COR-L47 (cell line): ENCODE measurements at places on chromosomes 6 and 20.
A peak's percentile ranks its signal among the peaks of the same experiment; 100 is the strongest.

GRCh38 chr20:3889489-3890397 is 556 bp downstream of the PANK2 start:
- peak; percentile 44 for DNase-seq

GRCh38 chr6:153625089-153625488 is 414.0 kb upstream of the OPRM1 start:
- DNase-seq, result no peak

- no peak for DNase-seq
Observed at GRCh38 chr20:31665753-31666152, 28.0 kb downstream of the COX4I2 start.

- DNase-seq, result no peak
Observed at GRCh38 chr6:21665392-21666200, 72.0 kb downstream of the SOX4 start.

GRCh38 chr6:31058128-31058894 is 48.0 kb downstream of the MUC22 start:
- DNase-seq, result peak; percentile 49

DNA sequence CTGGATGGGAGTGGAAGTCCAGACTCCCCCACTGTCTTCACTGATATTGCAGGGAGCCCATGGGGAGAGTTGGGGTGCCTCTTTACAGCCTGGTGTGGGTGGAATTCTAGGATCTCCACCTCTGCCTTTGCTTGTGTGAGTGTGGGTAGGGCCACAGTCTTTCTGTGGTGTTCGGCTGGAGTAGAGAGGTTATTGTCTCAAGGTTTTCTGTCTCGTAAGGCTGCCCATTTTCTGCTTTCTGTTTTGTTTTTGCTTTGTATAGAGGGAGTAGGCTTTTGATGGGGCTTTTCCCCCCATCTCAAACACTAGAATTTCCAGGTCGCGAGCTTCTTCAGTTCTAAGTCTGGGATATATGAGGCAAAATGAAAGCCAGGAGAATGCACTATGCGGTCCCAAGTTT is 40.4 kb upstream of the ELMO2 start:
- DNase-seq, result no peak

DNA sequence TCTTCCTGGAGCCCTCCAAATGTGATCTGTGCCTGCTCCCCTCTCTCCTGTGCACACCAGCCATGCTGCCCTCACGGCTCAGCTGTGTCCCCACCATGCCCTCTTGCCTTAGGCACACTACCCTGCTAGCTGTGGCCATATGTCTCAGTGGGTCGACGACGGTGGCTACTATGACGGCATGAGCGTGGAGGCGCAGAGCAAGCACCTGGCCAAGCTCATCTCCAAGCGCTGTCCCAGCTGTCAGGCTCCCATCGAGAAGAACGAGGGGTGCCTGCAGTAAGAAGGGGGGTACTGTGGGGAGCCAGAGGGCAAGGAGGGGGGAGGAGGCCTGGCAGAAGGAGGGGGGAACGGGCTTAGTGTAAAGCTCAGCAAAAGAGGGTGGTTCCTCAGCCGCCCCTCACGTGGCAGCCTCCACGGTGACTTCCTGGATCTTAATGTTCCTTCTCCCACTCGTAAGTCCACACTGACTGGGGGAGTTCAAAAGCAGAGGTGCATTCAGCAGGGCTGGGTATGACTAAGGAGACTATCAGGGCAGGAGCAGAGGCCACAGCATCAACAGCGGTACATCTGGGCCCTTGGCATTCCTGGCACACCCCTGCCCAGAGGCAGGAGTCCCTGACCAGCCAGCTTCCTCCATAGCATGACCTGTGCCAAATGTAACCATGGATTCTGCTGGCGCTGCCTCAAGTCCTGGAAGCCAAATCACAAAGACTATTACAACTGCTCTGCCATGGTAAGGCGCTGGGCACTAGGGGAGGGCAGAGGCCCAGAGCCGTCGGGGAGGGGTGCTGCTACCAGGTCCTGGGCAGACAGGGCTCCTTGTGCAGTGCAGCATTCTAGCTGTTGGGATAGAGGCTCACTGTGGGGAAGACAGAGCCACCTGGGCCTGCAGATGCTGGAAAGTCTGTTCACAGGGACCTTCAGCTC is 8.0 kb downstream of the DNPH1 start:
- DNase-seq, result no peak

GRCh38 chr20:37274851-37275524 is 13.4 kb upstream of the GHRH start:
- DNase-seq, result no peak

DNA sequence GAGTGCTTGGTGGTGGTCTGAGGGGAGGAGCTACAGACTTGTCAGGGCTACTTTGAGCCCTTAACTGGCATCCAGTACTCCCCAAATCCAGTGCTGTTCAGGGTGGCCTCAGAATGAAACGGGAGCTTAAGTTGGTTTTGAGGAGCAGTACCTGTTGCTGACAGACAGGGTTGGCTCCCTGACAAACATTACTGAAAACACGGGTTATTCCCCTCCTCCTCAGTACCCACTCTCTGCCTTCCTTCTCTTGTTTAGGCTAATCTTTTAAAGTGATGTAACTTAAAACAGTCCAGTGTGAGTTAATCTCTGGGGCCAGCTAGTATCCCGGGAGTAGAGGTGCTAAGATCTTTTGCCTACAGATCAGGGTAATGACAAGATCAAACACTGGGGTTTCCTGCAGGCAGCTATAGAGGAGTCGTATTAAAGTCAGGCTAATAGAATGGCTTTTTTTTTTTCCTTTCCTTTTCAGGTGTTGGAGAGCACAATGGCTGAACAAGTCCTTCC is 3.7 kb downstream of the TNFAIP3 start:
- no peak for DNase-seq

DNA sequence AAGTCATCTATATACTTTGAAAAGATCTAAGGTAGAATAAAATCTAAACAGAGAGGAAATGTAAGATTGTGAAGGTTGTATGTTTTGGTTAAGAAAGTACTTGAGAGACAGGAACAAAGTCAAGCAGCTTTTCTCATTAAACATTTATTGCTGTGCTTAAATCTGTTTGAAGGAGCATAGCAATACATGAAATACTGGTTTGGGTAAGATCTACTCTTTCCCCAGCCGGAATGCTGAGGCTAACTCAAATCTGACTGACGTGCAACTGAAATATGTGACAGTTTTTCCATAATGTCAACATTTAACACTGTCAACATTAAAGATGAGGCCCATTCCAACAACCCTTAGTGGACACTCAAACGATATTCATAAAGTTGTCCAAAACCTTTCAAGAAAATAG is 59.9 kb downstream of the MAN1A1 start:
- DNase-seq, result no peak

- no peak for DNase-seq
Observed at GRCh38 chr20:53322651-53323050, 271.0 kb downstream of the ZNF217 start.

DNA sequence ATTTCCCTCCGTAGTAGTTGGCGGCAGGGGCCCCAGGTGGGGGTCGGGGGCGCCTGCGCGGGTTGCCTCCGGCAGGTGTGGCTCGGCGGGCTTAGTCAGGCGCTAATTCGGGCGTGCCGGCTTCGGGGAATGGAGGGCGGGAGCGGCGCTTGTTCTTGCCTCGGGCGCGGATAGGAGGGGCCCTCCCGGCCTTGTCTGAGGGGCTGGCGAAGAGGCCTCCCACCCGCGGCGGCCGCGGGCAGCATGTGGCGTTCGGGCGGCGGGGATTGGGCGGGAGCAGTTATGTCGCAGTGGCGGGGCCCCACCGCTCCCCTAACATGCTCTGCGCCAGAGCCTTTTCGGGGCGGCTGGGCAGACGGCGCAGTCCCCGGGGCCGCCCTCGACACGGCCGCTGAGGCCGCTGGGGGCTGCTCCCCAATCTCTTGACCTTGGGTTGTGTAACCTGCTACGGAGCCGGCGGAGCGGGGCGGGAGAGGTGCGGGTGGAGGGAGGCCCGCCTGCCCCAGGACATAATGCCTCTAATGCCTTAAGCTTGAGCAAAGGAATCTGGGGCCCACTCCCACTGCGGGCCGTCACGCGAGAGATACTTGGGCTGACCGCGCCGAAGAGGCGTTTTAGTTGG is 1.1 kb downstream of the AMD1 start:
- DNase-seq, result peak; percentile 19
